K562 (cell line): ENCODE measurements at places on chromosomes 7 and 10. TPM values are rescaled to one million over a fixed set of nuclear protein-coding genes. Genes with fewer than 3 reads are reported as not detected.

GRCh38 chr10:78685466-78686103 lies 383.2 kb upstream of the ZMIZ1 start:
- no peak for DNase-seq

- no peak for DNase-seq
Observed at GRCh38 chr10:5047912-5048628, 44.4 kb upstream of the AKR1C2 start.

DNA sequence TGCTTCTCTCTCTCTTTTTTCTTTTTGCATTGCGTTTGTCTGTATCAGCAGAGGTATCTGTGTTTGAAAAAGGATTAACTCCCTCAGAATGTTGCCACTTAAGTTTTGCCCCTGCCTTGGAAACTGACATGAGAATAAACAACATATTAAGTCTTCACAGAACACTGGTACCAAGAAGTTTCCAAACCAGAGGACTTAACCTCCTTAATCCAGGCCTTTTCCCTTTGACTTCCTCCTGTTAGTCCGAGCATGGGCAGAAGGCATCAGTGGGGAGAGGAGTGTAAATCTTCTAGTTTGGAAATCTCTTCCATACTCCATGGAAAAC lies 681.4 kb downstream of the LRMDA start:
- no peak for DNase-seq

DNA sequence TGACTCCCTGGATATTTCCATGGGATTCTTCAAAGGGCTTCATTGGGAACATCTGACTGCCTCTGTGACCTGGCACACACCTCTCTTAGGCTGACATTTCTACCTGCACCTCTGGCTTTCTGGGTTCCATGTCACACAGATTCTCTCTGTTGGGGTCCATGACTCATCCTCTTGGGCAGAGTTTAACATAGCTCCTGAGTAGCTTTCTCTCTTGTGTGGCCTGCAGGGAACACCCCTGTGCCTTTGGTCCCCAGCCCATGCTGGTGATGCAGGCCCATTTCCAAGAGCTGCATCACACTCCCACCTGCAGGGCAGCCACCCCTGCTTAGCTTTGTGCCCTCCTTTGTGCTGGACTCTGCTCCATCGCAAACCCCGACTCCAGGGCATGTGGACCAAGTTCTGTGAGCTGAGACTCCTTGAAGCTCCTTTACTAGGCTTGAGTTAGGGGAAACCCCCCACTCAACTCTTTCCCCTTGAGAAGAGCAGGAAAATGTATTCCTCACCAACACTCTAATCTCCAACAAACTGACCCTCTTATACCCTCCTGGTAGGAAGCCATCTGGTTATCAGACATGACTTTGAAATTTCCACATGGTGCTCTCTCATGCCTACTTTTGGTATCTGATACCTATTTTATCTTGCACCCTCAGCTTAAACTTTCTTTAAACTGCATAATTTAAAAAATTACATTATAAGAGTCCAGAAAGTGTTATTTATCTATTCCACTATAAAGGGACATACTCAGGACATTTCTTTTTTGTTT lies 93.3 kb downstream of the ZNF777 start:
- no peak for DNase-seq

- no peak for DNase-seq
Observed at GRCh38 chr7:114662002-114662677, 247.5 kb downstream of the FOXP2 start.

ATRNL1 gene
- 0.18 TPM in 2 replicates for total RNA-seq

PLXDC2 gene
- 0.09 and 0.16 TPM in 2 replicates for total RNA-seq

GIMAP7 gene
- total RNA-seq: 0.25 and 0.42 TPM in 2 replicates

CALHM3 gene
- total RNA-seq: not detected in 2 replicates
